ENCODE measurements at places on chromosomes 11 and 22. TPM values are rescaled to one million over a fixed set of nuclear protein-coding genes. Genes with fewer than 3 reads are reported as not detected.

The CCDC188 gene
- not detected for total RNA-seq

The YAP1 gene
- total RNA-seq: 125 TPM

The C11orf91 gene
- total RNA-seq: not detected

- H3K4me1 ChIP-seq: peaks cover 6% of the 10 kb centered on the region
- H3K27ac ChIP-seq: no peak overlapping the region
- H3K4me3 ChIP-seq: no peak overlapping the region
Measured at GRCh38 chr11:81030186-81030585, 1589.4 kb upstream of the TENM4 start.

- H3K36me3 ChIP-seq: no peaks in the 10 kb centered on the region
- H3K27me3 ChIP-seq: no peaks in the 10 kb centered on the region
- peaks cover 6% of the 10 kb centered on the region for H3K4me1 ChIP-seq
- no peak overlapping the region for H3K27ac ChIP-seq
Measured at GRCh38 chr11:70247042-70247709, 23.3 kb upstream of the PPFIA1 start.

GRCh38 chr11:135027461-135027860 lies 615.4 kb upstream of the B3GAT1 start:
- H3K27me3 ChIP-seq: no peaks in the 10 kb centered on the region
- no peak overlapping the region for H3K4me3 ChIP-seq
- no peaks in the 10 kb centered on the region for H3K36me3 ChIP-seq
- H3K4me1 ChIP-seq: no peaks in the 10 kb centered on the region

GRCh38 chr11:117473481-117474091 lies 145.9 kb downstream of the CEP164 start:
- H3K36me3 ChIP-seq: no peaks in the 10 kb centered on the region
- no peak overlapping the region for H3K27ac ChIP-seq
- no peak overlapping the region for H3K4me3 ChIP-seq
- no peak for DNase-seq
- no peaks in the 10 kb centered on the region for H3K27me3 ChIP-seq

DNA sequence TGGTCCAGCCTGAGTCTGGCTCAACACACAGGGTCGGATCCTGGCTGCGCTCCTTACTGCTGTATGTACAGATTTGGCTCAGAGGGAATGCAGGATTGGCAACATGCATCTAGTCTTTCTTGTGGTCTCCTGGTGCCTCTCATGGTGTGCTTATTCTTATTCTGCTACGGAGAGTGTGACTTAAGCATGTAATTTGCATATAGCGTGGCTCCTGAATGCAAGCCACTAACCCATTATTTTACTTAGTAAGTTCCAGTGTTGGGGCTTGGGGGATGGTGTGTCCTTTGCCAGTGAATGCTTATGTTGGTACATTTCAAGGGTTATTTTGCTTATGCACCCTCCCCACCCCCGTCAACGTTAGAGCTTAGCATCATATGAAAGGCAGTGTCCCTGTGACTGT lies 51.2 kb downstream of the PTPRJ start:
- no peaks in the 10 kb centered on the region for H3K27me3 ChIP-seq
- H3K36me3 ChIP-seq: no peaks in the 10 kb centered on the region
- H3K4me1 ChIP-seq: peaks cover 18% of the 10 kb centered on the region
- H3K27ac ChIP-seq: no peak overlapping the region

- no peak overlapping the region for H3K4me3 ChIP-seq
- H3K36me3 ChIP-seq: no peaks in the 10 kb centered on the region
- DNase-seq: peak; percentile 73
- peaks cover 56% of the 10 kb centered on the region for H3K4me1 ChIP-seq
- H3K27ac ChIP-seq: peak overlapping the region; percentile 86
- no peaks in the 10 kb centered on the region for H3K27me3 ChIP-seq
Measured at GRCh38 chr22:23218867-23219251, 38.5 kb downstream of the BCR start.
